ENCODE measurements at places on chromosomes 5 and 9. TPM values are rescaled to one million over a fixed set of nuclear protein-coding genes. Genes with fewer than 3 reads are reported as not detected.

- H3K4me3 ChIP-seq: no peak overlapping the region
- H3K36me3 ChIP-seq: no peaks in the 10 kb centered on the region
- DNase-seq: no peak
- H3K4me1 ChIP-seq: peaks cover 14% of the 10 kb centered on the region
Measured at GRCh38 chr5:158513490-158514318, 586.0 kb downstream of the EBF1 start.

DNA sequence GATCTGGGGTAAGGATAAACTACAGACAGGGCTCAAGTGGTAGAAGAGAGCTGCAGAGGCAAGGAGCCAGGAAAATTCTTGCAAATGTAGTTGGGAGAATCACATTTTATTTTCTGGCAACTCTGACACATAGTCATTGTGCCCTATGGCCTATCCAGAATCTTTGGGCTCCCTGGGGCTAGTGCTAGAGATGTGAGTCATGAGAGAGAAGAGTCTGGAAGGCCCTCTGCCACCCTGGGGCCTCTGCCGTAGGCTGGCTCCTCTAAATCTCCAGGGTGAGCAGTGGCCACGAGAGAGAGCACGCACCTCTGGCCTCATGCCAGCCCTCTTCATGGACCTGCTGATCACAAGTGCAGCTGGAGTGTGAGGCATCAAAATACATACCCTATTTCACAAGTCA, 74.3 kb upstream of the SSBP2 start:
- peaks cover 2% of the 10 kb centered on the region for H3K36me3 ChIP-seq
- H3K4me3 ChIP-seq: no peak overlapping the region
- H3K27me3 ChIP-seq: no peaks in the 10 kb centered on the region

DNA sequence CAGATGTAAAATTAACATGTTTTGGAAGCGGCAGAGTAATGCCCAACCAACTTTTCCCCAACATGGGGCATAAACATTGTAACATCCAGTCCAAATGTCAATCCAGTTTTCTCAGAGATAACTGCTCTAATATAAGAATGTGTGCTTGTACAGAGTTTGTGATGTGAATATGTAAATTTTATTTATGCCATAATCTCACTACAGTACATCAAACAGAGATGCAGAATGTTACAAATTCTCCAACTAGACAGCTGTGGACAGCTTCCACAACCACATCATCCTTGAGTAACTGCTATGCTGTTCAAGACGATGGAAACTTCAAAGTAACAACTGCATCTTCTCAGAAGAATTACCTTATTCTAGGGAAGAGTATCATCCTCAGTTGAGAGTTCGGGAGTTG, 109.9 kb downstream of the GLDC start:
- H3K27ac ChIP-seq: no peak overlapping the region
- no peak for DNase-seq
- H3K36me3 ChIP-seq: no peaks in the 10 kb centered on the region
- H3K4me3 ChIP-seq: no peak overlapping the region
- no peaks in the 10 kb centered on the region for H3K27me3 ChIP-seq
- no peaks in the 10 kb centered on the region for H3K4me1 ChIP-seq

- H3K27ac ChIP-seq: no peak overlapping the region
- H3K36me3 ChIP-seq: no peaks in the 10 kb centered on the region
- H3K4me1 ChIP-seq: peaks cover 28% of the 10 kb centered on the region
- DNase-seq: no peak
Measured at GRCh38 chr5:117252566-117252965, 677.9 kb upstream of the SEMA6A start.

- H3K36me3 ChIP-seq: no peaks in the 10 kb centered on the region
- H3K27ac ChIP-seq: no peak overlapping the region
- H3K4me3 ChIP-seq: no peak overlapping the region
- DNase-seq: no peak
Measured at GRCh38 chr5:171744264-171744663, 41.4 kb upstream of the SMIM23 start.

The INSL4 gene
- total RNA-seq: not detected

The RBM22 gene
- 59.1 TPM for total RNA-seq

Measured in progenitor cell of endocrine pancreas (in vitro differentiated cells).